Posterior vena cava (tissue), 2 donors: ENCODE measurements at places on chromosomes 5 and 9.

DNA sequence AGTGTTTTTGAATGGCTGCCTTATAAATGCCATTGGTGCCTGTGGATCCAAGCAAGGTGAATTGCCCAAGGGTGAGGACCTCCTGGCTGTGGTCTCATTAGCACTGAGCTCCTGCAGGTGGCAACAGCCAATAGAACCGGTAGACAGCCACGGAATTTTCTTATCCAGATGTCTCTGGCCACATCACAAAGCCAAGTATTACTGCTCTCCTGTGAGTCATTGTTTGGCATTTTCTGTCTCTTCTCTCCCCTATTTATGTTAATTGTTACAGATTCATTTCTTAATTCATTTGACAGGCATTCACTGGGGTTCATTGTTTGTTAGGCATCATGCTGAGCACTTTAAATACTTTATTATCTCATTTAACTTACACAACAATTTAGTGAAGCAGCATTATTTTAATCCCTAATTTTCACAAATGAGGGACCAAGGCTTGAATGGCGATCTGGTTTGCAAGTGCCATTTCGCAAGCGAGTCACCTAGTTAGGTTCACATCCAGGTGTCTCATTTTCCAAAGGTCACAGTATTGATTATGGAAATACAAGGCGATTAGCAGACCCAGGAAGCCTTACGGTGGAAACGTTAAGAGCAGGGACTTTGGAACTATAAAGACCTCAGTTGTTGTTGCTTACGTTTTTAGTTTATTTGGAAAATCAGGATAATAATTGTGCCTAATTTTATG lies 58.2 kb upstream of the DPYSL3 start:
- DNase-seq = no peak

- DNase-seq = peak; percentile 80
These were observed 33.7 kb downstream of the USP20 start for GRCh38 chr9:129868872-129869486.

GRCh38 chr9:134855900-134856377 lies 24.7 kb upstream of the FCN2 start:
- DNase-seq = no peak

- no peak for DNase-seq
These were observed 38.4 kb upstream of the RNF130 start for GRCh38 chr5:180109920-180110319.

DNA sequence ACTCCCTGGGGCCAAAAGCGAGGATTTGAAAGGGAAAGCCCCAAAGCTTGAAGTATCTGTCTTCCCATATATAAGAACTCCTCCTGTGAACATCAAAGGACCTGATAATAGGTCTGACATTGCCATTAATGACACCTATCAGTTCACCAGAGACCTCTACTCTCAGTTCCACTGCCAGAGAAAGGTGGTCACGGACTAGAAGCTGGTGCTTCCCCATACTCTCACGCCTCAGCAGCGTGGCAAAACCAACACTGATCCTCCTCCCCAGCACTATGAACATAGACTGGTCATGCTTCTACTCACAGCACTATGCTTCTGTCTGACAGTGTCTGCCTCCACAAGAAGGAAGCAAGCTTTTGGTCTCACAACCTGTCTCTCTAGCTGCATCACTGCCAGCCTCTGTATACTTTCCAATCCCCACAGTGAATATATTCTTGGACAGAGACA lies 37.9 kb downstream of the NRG2 start:
- DNase-seq = no peak
